Effector memory CD8-positive, alpha-beta T cell (primary cell): ENCODE measurements at places on chromosomes 6 and 20.

GRCh38 chr6:43821101-43821886 is 51.3 kb downstream of the VEGFA start:
- H3K36me3 ChIP-seq: peaks cover 3% of the 10 kb centered on the region
- peaks cover 4% of the 10 kb centered on the region for H3K4me1 ChIP-seq
- no peak for DNase-seq
- H3K27ac ChIP-seq: no peak overlapping the region
- H3K27me3 ChIP-seq: peaks cover 8% of the 10 kb centered on the region
- no peak overlapping the region for H3K4me3 ChIP-seq

- no peaks in the 10 kb centered on the region for H3K4me1 ChIP-seq
- no peak overlapping the region for H3K27ac ChIP-seq
- no peaks in the 10 kb centered on the region for H3K27me3 ChIP-seq
- H3K4me3 ChIP-seq: no peak overlapping the region
Measured at GRCh38 chr20:10864076-10864672, 190.4 kb upstream of the JAG1 start.

- H3K27me3 ChIP-seq: no peaks in the 10 kb centered on the region
- no peak overlapping the region for H3K4me3 ChIP-seq
- H3K4me1 ChIP-seq: peaks cover 8% of the 10 kb centered on the region
- no peaks in the 10 kb centered on the region for H3K36me3 ChIP-seq
- DNase-seq: no peak
Measured at GRCh38 chr20:36988494-36988966, 37.0 kb upstream of the SAMHD1 start.

DNA sequence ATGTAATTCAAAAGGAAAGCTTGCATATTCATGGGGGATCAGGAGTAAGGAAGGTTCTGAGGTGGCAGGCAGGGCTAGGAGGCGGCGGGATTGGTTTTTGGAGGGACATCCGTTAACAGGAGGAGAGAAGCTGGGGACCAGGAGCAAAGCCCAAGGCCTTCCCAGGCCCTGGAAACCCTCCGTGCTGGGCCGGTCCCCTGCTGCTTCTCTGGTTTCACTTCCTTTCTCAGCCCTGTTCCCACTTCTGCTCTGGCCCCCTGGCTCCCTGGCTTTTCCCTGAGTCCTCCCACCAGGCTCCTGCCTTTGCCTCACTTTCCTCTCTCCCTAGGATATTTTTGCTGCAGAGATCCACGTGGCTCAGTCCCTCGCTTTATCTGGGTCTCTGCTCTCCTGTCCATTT is 26.4 kb upstream of the SALL4 start:
- H3K27ac ChIP-seq: no peak overlapping the region
- no peak for DNase-seq
- no peak overlapping the region for H3K4me3 ChIP-seq
- H3K4me1 ChIP-seq: peaks cover 4% of the 10 kb centered on the region

GRCh38 chr6:169230946-169231789 is 22.5 kb downstream of the THBS2 start:
- no peak overlapping the region for H3K27ac ChIP-seq
- DNase-seq: no peak
- H3K4me1 ChIP-seq: peaks cover 4% of the 10 kb centered on the region
- H3K4me3 ChIP-seq: no peak overlapping the region

- H3K4me3 ChIP-seq: no peak overlapping the region
- H3K36me3 ChIP-seq: no peaks in the 10 kb centered on the region
- no peaks in the 10 kb centered on the region for H3K4me1 ChIP-seq
- no peak overlapping the region for H3K27ac ChIP-seq
Measured at GRCh38 chr6:170445487-170445886, 107.6 kb downstream of the PSMB1 start.

GRCh38 chr20:61397790-61398189 is 145.7 kb downstream of the CDH4 start:
- no peak overlapping the region for H3K27ac ChIP-seq
- no peak overlapping the region for H3K4me3 ChIP-seq
- no peaks in the 10 kb centered on the region for H3K27me3 ChIP-seq
- no peaks in the 10 kb centered on the region for H3K36me3 ChIP-seq
- no peak for DNase-seq

DNA sequence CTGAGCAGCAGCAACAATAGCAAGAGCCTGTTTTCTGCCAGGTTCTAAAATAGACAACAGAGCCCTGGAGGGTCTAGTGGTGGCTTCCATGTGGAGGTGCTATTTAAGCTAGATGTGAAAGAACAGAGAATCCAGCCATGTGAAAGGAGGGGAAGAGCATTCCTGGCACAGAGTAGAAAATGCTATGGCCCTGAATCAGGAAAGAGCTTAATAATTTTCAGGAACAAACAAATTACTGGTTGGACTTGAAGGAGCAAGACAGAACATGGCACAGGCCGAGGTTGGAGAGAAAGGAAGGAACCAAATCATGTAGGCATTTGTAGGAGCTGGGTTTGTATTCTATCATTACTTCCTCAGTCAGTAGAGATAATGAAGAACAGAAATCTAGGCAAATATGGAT is 98.3 kb downstream of the AIG1 start:
- H3K4me1 ChIP-seq: peaks cover 3% of the 10 kb centered on the region
- no peaks in the 10 kb centered on the region for H3K27me3 ChIP-seq
- H3K4me3 ChIP-seq: no peak overlapping the region
- no peaks in the 10 kb centered on the region for H3K36me3 ChIP-seq
- no peak for DNase-seq

GRCh38 chr6:100730001-100730980 is 150.8 kb downstream of the ASCC3 start:
- no peaks in the 10 kb centered on the region for H3K4me1 ChIP-seq
- H3K27me3 ChIP-seq: no peaks in the 10 kb centered on the region
- no peak overlapping the region for H3K4me3 ChIP-seq
- no peak overlapping the region for H3K27ac ChIP-seq

DNA sequence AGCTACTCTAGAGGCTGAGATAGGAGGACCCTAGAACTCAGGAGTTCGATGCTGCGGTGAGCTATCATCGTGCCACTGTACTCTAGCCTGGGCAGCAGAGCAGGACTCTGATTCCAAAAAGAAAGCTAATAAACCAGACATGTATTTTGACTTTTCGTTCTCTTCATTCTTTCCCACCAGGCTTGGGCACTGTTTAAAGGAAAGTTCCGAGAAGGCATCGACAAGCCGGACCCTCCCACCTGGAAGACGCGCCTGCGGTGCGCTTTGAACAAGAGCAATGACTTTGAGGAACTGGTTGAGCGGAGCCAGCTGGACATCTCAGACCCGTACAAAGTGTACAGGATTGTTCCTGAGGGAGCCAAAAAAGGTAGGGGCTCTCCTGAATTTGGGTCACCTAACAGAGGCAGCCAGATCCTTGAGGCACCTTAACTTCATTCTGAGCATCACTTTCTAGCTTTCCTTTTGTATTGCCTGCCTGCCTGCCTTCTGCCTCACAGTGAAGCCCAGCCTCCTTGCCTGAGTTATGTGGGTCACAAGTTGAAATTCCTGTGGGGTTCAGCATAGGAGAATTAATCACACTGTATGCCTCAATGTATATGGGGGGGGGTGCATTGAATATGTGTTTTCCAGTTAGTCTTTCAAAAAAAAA is 3.2 kb downstream of the IRF4 start:
- H3K4me1 ChIP-seq: peaks cover 13% of the 10 kb centered on the region
- H3K4me3 ChIP-seq: peak overlapping the region; percentile 85
- DNase-seq: no peak
- H3K27ac ChIP-seq: no peak overlapping the region

GRCh38 chr6:128204616-128205015 is 303.8 kb upstream of the THEMIS start:
- H3K4me1 ChIP-seq: no peaks in the 10 kb centered on the region
- H3K36me3 ChIP-seq: no peaks in the 10 kb centered on the region
- H3K4me3 ChIP-seq: no peak overlapping the region
- H3K27me3 ChIP-seq: peaks cover 5% of the 10 kb centered on the region
- DNase-seq: no peak

- H3K36me3 ChIP-seq: peaks cover 11% of the 10 kb centered on the region
- no peak overlapping the region for H3K27ac ChIP-seq
- H3K4me1 ChIP-seq: peaks cover 32% of the 10 kb centered on the region
- no peaks in the 10 kb centered on the region for H3K27me3 ChIP-seq
Measured at GRCh38 chr20:32336918-32337347, 21.2 kb upstream of the ASXL1 start.

DNA sequence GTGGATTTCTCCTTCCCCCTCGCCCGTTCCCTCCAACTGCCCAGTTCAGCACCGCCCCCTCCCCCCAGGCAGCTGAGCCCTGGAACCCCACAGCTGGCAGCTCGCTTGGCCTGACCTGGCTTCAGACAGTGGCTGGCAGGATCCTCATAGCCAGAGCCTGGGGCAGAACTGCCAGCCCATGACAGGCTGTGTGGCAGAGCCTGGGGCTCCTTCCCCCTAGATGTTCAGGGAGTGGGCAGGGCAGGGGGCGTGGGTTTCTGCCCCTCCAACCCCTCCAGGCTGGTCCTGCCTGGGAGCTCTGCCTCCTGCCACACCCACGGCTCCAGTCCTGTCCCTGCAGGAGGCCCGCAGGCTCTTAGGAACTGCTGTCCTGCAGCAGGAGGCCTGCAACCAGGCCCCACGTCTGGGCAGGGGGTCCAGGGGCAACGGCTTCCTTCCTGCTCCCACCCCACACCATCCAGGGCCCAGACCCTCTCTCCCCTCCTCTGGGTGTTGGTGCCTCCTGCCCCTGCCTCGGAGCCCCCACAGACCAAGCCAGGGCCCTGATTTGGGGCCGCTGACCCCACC is 9.6 kb upstream of the KCNQ2 start:
- peaks cover 3% of the 10 kb centered on the region for H3K4me1 ChIP-seq
- peaks cover 3% of the 10 kb centered on the region for H3K36me3 ChIP-seq
- H3K4me3 ChIP-seq: no peak overlapping the region
- no peak for DNase-seq

GRCh38 chr6:130503146-130503545 is 137.3 kb downstream of the TMEM200A start:
- no peaks in the 10 kb centered on the region for H3K27me3 ChIP-seq
- no peak for DNase-seq
- no peak overlapping the region for H3K4me3 ChIP-seq
- no peak overlapping the region for H3K27ac ChIP-seq
- H3K4me1 ChIP-seq: no peaks in the 10 kb centered on the region
- H3K36me3 ChIP-seq: no peaks in the 10 kb centered on the region

DNA sequence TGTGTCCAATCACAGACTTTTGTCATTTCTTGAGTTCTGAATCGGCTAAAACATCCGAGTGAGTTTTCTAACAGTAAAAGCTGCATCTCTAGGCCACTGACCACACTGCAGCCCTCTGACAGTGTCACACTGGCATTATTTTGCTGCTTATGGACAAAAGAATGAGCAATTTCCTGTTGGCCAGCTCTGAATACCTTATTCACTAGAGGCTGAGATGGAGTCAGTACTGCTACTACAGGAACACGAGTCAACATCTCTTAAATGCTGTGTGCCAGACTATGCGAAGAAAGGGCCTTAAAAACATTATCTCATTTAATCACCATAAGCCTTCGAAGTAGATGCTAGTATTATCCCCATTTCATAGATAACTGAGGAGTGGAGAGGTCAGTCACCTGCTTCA is 42.5 kb upstream of the IPCEF1 start:
- H3K4me3 ChIP-seq: no peak overlapping the region
- no peaks in the 10 kb centered on the region for H3K4me1 ChIP-seq
- peaks cover 3% of the 10 kb centered on the region for H3K36me3 ChIP-seq
- H3K27ac ChIP-seq: no peak overlapping the region
